MCF 10A (cell line): ENCODE measurements at places on chromosomes 5 and 9.
A peak's percentile ranks its signal among the peaks of the same experiment; 100 is the strongest.

DNA sequence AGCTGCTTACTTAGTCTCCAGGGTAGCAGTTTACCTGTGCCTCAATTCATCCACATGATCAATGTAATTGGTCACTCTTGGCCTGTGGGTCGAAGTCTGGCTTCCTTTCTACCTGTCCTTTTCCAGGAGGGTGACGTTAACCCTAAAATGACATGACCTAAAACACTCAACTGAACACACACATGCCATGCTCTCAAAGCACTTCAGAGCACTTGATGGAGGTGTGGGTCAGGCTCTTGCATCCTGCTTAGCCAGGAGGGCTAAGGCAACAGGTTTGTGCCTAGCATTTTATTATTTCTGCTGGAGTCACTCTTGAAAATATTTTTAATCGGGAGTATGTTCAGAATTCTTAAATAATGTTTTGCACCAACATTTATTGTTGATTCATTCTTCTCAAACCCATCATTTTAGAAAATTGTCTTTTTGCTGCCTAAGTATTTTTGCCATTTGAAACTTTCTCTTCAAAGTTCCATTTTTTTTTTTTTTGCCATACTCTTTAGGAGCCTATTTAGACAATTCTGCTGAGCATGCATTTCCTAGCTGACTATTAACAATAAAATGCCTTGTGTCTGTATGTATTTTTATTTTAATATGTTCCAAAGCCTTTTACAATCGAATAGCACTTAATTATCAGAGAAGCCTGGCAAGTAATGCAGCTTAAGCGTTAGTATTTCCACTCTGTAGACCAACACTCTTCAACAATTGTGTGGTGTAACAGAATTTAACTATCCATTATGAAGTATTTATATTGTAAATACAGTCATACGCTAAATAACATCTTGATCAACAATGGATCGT is 59.1 kb downstream of the ATP10B start:
- no peaks in the 10 kb centered on the region for H3K36me3 ChIP-seq
- no peaks in the 10 kb centered on the region for H3K4me1 ChIP-seq
- no peaks in the 10 kb centered on the region for H3K27me3 ChIP-seq
- no peak for DNase-seq

DNA sequence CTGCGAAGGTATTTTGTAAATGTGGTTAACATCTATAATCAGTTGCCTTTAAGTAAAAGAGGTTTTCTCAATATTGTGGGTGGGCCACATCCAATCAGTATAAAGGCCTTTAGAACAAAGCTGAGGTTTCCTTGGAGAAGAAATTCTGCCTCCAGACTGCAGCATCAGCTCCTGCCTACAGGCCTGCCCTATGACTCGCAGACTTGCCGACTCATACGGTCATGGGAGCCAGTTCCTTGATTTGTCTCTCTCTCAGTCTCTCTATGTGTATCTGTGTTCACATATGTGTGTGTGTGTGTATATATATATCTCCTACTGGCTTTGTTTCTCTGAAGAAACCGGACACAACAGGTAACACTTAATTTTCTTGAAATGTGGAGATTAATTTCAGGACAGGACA is 45.3 kb downstream of the SLC36A1 start:
- H3K36me3 ChIP-seq = no peaks in the 10 kb centered on the region
- DNase-seq = peak; percentile 22
- no peaks in the 10 kb centered on the region for H3K27me3 ChIP-seq
- no peak overlapping the region for H3K27ac ChIP-seq
- H3K4me1 ChIP-seq = no peaks in the 10 kb centered on the region
- no peak overlapping the region for H3K4me3 ChIP-seq

GRCh38 chr5:149210225-149210624 is 61.4 kb upstream of the AFAP1L1 start:
- H3K36me3 ChIP-seq = peaks cover 89% of the 10 kb centered on the region
- no peaks in the 10 kb centered on the region for H3K27me3 ChIP-seq

GRCh38 chr5:79077680-79078365 is 8.3 kb downstream of the BHMT2 start:
- H3K27ac ChIP-seq = no peak overlapping the region
- H3K36me3 ChIP-seq = no peaks in the 10 kb centered on the region
- H3K4me1 ChIP-seq = peaks cover 9% of the 10 kb centered on the region
- H3K27me3 ChIP-seq = no peaks in the 10 kb centered on the region
- DNase-seq = no peak
